ENCODE measurements at places on chromosomes 2 and 18.

GRCh38 chr2:21382701-21383520, 259.1 kb downstream of the TDRD15 start:
- DNase-seq, result no peak

DNA sequence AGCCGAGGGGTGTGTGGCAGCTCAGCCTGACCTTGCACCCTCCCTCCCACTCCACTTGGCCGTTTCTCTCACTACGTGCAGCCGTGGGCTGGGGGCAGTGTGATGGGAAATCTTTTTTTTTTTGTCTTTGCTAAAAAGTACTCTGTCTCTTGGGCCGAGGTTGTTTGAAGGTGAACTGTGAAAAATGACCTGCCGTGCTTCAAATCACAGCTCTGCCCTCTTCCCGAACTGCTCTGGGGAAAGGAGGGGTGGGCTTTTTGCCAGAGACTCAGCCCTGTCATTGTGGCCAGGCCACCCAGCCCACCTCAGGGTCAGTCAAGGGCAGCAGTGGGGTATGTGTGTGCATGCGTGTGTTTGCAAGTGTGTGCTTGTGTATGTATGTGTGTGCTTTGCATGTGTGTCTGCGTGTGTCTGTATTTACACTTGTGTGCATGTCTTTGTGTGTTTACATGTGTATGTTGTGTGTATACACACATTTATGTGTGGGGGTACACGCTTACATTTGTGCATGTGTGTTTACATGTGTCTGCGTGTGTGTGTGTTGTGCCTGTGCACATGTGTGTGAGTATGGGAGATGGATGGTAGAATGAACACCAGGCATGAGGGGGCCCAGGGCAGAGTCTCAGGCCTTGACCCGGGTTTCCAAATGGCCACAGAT, 61.3 kb upstream of the HAAO start:
- no peak for DNase-seq

GRCh38 chr18:38993342-38993741, 1427.7 kb upstream of the CELF4 start:
- no peak for DNase-seq

DNA sequence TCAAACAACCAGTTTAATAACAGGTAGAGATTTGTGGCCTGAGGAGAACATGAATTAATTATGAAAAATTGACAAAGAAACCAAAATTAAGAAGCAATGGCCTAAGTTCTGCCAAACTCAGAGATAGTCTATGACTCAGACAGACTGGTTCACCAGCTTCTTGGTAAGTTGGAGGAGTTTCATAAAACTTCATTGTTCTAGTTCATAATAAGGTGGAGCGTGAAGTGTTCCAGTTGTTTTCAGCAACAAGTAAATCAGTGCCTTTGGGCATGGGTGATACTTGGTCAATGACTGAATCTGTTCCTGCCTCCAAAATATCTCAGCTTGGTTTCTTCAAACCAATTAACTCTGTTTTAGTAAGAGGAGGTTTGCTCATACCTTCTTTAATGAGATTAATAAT, 40.0 kb downstream of the SLC40A1 start:
- DNase-seq, result no peak

GRCh38 chr2:5123582-5124196, 568.5 kb upstream of the SOX11 start:
- DNase-seq, result no peak

GRCh38 chr2:127707890-127708648, 6.8 kb downstream of the SFT2D3 start:
- no peak for DNase-seq

GRCh38 chr18:55654986-55655385, 67.0 kb upstream of the TCF4 start:
- no peak for DNase-seq

- DNase-seq, result no peak
These were observed 16.0 kb downstream of the SLC4A5 start for GRCh38 chr2:74327199-74327598.

GRCh38 chr2:147630585-147630984, 214.2 kb upstream of the ACVR2A start:
- no peak for DNase-seq

- DNase-seq, result no peak
These were observed 449.1 kb downstream of the PIK3C3 start for GRCh38 chr18:42404151-42404550.

GRCh38 chr18:26806224-26806623, 59.3 kb downstream of the AQP4 start:
- DNase-seq, result no peak

- no peak for DNase-seq
These were observed 204.4 kb downstream of the MCFD2 start for GRCh38 chr2:46711156-46711555.

GRCh38 chr2:3313781-3314375, 63.7 kb downstream of the EIPR1 start:
- DNase-seq, result no peak

DNA sequence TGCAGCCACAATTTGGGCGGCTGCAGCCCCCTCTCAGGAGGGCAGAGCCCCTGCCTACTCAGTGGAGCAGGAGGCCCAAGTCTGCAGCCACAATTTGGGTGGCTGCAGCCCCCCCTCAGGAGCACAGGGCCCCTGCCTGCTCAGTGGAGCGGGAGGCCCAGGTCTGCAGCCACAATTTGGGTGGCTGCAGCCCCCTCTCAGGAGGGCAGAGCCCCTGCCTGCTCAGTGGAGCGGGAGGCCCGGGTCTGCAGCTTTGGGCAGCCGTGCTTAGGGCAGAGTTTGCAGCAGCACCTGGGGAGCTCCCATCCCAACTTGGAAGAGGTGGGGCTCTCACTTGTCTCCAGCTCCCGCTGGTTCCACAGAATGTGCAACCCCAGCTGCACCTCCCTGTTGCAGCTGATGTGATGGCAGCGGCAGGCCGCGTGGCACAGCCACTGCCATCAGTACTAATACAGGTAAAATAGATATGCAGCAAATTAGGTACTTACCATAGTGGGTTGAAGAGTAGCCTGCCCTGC, 99.4 kb downstream of the TWIST2 start:
- no peak for DNase-seq

- no peak for DNase-seq
These were observed 90.2 kb downstream of the CABLES1 start for GRCh38 chr18:23225503-23225902.

GRCh38 chr18:44637210-44638033, 43.3 kb upstream of the SETBP1 start:
- no peak for DNase-seq

GRCh38 chr18:68340606-68341005, 374.3 kb downstream of the TMX3 start:
- no peak for DNase-seq

GRCh38 chr2:1854729-1855547, 110.6 kb upstream of the PXDN start:
- no peak for DNase-seq
